Left hindlimb (tissue), 1 donor: ENCODE measurements at places on chromosomes 11 and 22.

GRCh38 chr22:50498322-50498890 lies 9.1 kb downstream of the LMF2 start:
- DNase-seq: no peak

- no peak for DNase-seq
Measured at GRCh38 chr22:46421267-46421666, 85.8 kb downstream of the TRMU start.

DNA sequence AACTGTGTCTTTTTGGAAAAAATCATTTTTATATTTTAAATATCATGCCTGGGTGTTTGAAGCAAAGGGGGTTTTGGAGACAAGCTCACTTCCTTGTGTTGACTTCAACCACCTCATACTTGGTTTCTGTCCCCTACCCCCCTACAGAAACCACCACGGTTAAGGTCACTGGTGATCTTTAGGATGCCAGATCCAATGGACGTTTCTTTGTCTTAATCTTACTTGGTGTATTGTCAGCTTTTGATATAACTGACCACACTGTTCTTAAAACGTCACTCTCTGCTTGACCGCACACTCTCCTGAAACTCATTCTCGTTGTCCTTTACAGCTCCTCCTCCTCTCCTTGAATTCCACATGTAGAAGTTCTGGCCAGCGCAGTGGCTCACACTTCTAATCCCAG lies 34.8 kb upstream of the SWAP70 start:
- no peak for DNase-seq

- no peak for DNase-seq
Measured at GRCh38 chr11:70267405-70267950, 3.0 kb upstream of the PPFIA1 start.

- DNase-seq: no peak
Measured at GRCh38 chr22:39980596-39980995, 14.2 kb upstream of the FAM83F start.
